GM10248 (cell line): ENCODE measurements at places on chromosomes 16 and 17.

GRCh38 chr17:1108765-1109605 is 70.8 kb downstream of the ABR start:
- DNase-seq, result peak; percentile 71

DNA sequence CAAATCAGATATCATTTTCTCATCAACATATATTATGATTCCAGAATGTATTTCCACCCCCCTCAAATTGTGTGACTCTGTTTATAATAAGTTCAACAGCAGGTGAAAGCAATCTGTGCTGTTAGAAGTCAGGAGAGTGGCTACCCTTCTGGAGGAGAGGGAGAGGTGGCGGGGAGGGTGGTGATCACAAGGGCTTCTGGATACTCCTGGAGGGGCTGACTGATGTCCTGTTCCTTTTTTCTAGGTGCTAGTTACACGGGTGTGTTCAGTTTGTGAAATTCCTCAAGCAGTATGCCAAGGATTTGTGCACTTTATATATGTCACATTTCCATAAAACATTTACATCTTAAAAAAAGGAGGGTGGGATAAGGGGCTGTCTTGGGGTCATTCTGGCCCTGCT is 119.1 kb downstream of the IRF8 start:
- DNase-seq, result no peak

DNA sequence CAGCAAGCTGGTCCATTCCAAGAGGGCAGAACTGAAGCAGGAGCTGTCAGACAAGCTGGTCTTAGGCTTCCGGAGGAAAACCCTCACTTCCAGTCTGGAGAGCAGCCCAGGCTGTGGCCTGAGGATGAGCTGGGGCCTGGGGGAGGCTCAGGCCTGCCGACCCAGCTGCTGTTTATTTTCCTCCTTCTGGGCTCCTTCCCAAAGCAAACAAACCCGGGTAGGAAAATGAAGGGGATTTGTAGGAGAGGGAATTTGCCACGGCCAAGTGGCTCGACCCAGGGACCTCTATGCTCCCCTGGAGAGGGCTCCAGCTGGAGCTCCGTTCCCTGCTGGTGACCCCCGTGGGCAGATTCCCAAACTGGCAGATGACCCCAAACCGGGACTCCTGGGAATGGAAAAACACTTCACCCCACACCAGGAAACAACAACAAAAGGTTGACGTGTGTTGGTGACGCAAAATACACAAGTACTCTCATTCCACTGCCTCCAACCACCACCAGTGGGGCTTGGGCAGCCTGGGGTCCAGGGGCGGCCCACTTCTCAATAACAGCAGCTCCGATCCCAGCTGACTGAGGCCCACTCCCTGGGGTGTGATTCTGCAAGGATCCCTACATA is 8.8 kb downstream of the JUP start:
- DNase-seq, result no peak

- no peak for DNase-seq
Measured at GRCh38 chr16:50879873-50880695, 138.2 kb downstream of the CYLD start.

GRCh38 chr16:84096447-84097005 is 20.2 kb downstream of the MBTPS1 start:
- DNase-seq, result no peak
